CD4-positive, alpha-beta T cell treated with Interleukin-6 at 100 ng/mL for 8 hours (primary cell): ENCODE measurements at places on chromosomes 16 and 17.

DNA sequence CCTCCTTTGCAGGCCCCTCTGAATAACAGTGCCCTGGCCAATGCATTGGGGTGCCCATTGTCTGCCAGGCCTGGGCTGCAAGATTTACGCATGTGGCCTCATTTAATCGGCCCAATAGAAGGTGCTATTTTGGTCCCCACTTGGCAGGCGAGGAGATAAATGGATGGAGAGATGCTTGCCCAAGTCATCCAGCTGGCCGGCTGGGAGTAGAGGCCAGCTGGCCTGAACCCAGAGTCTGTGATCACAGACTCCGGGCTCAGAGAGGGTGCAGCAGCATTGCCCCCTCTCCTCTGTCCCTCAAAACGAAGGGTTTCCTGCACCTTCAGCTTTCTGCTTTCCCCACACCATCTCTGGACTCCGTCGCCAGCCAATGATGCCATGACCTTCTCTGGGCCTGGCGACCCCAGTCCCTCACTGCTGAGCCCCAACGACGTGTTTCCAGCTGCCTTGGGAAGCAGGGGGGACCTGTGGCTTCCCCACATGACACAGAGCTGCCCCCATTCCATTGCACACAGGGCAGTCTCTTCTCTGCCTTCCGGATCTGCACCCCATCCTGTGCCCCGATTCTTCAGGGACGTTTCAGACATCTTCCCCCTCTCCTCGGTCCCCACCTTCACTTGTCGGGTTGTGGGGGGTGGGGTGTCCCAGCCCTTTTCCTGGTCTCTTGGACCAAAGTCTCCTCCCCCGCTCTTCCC, 3.5 kb upstream of the ADGRG1 start:
- DNase-seq: no peak

- no peak for DNase-seq
Observed at GRCh38 chr16:69566981-69567680, 1.4 kb downstream of the NFAT5 start.

- DNase-seq: no peak
Observed at GRCh38 chr17:50871898-50872297, 5.7 kb upstream of the TOB1 start.

- no peak for DNase-seq
Observed at GRCh38 chr16:8595783-8596182, 5.5 kb upstream of the TMEM114 start.

- DNase-seq: no peak
Observed at GRCh38 chr17:10821054-10821453, 16.8 kb downstream of the PIRT start.
